ENCODE measurements at places on chromosomes 3 and 15.

DNA sequence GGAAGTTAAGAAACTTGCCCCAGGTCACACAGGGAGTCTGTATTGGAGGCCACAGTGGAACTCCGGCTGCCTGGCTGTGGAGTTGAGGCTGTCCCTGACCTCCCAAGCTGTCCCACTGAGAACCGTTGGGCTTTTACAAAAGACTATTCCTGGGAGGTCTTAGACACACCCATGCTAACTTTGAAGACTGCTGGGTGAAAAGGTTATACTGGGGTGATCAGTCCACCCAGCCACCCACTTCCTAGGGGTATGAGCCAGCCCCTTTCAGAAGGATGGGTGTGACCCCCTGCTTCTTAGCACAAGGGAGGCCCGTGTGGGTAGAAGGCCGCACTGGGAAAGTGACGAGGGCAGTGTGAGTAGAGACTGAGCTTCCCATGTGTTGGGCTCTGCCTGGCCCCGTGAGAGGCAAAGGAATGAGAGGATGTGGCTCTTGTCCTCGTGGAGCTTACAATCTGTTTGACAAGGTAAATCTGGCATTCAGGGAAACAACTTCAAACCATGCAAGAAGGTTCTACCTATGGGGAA is 19.0 kb downstream of the MRAS start:
- no peak for DNase-seq

GRCh38 chr3:56303487-56303886 is 164.8 kb downstream of the ERC2 start:
- peak; percentile 46 for DNase-seq

- DNase-seq, result no peak
Measured at GRCh38 chr15:54841701-54842305, 354.9 kb downstream of the RSL24D1 start.

GRCh38 chr3:32194653-32195052 is 43.8 kb upstream of the CMTM8 start:
- no peak for DNase-seq

DNA sequence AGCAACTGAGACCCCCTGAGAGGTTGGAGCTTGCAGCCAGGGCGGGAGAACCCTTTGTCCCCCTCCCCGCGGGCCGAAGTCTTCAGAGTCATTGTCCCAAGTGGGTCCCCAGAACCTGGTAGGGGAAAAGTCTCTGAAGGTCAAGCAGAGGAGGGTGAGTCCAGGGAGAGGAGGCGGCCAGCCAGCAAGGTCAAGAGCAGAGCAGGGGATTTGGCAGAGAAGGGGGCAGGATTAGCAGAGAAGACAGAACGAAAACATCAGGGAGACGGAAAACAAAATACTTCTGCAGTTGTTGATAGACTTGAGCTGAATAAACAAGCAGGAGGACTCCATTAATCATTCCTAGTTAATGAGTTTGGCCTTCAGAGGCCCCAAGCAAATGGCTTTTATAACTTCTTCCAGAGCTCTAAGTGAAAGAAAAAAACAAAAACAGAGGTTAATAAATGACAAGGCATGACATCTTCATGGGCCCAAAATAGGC is 66.7 kb downstream of the GRIP2 start:
- no peak for DNase-seq

DNA sequence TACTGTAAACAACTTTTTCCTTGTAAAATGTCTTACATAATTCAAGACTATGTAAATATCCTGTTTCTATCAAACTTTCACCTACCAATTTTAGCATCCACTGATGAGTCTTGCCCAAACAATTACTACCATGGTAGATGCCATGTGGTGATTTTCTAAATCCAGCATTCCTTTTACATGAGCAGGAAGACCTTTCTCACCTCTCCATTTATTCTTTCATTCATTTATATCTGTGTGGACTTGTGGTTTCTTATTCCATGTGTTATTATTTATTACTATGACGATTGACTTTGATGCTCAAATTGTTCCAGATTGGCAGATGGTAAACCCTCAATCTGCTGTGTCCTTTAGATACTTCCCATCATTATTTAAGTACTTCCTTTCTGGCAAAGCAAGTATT is 62.4 kb downstream of the IFT57 start:
- no peak for DNase-seq

GRCh38 chr15:52658955-52659354 is 20.2 kb downstream of the ATOSA start:
- DNase-seq, result no peak

GRCh38 chr15:37524601-37525000 is 409.8 kb upstream of the TMCO5A start:
- no peak for DNase-seq
